ENCODE measurements at places on chromosomes 3 and 15. TPM values are rescaled to one million over a fixed set of nuclear protein-coding genes. Genes with fewer than 3 reads are reported as not detected.

DNA sequence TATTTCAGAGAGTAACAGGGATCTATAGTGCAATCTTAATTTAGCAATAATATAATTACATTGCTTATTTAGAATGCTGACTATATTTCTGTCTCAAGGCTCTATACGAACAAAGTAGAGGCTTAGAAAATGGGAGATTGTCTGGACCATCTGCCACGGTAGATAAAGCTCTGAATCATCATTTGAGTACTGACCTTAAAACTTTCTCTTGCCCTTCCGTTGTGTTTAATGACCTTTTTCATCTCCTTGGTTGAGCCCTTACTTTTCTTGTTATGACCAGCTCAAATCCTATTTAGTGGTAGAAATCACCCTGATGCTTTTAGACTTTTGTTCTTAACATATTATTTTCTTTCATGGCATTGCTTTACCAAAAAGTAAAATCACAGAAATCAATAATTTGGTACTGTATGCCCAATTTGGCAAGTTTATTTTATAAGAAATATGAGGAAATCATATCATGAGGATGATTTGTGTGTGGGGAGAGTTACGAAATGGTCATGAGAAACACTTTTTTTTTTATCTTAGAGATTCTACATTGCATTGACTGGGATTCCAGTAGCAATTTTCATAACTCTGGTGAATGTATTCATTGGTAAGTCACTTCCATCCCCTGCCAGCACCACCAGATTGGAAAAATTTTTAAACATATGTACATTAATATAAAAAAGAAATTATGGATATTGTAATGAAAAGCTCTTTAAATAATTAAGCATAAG is 11.0 kb downstream of the NDUFB5 start:
- DNase-seq, result no peak

DNA sequence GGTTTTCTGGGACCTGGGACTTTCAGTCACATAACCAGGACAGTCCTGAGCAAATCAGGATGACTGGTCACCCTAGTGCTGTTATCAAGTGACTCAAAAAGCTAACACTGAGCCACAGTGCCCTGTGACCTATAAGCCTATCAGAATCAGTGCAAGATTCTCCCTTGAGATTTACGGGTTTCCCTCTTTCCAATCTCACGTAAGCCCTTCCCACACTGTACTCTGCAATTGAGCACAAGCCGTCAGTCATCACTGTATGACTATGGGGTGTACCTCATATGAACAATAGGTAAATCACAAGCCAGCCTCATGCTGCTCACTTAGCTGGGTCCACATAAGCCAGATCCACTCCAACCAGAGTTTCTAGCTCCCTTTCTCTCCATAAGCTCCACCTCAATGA is 21.0 kb upstream of the CLDN18 start:
- DNase-seq, result no peak

GRCh38 chr3:23626442-23626841 is 179.3 kb upstream of the UBE2E1 start:
- no peak for DNase-seq

GRCh38 chr15:85458764-85459163 is 78.4 kb downstream of the AKAP13 start:
- DNase-seq, result no peak

DNA sequence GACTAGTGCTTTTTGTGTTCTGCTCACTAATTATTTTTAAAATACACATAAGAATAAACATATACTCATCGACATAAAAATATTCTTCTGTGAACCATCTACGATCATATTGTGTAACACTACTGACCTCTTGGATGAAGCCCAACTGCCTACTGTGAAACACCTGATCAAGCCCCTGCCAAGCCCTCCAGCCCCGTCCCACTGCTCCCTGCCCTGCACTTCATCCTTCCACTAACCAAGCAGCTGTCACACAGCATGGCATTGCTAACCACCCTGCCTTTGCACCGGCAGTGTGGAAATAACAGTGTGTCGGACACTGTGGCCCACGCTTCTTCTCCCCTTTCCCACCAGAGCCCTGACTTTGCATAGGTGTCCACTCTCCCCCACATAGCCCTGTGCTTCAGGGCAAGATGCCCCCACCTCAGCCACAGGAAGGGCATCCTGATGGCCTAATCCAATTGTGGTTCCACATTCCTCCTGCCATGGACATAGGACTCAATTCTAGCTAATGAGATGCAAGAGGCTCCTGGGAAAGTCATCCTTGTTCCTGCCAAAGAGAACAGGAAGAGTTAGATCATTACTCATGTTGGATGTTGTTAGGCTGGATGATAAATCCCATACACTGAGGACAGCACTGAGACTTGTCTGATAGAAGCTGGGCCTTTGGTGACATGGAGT is 35.0 kb upstream of the ARID3B start:
- DNase-seq, result no peak

Gene HHATL
- total RNA-seq, result not detected

Gene UQCC5
- total RNA-seq, result 2.0 TPM

Gene DGKG
- total RNA-seq, result 7.3 TPM
